ENCODE measurements at places on chromosomes 4 and X.
A peak's percentile ranks its signal among the peaks of the same experiment; 100 is the strongest.

DNA sequence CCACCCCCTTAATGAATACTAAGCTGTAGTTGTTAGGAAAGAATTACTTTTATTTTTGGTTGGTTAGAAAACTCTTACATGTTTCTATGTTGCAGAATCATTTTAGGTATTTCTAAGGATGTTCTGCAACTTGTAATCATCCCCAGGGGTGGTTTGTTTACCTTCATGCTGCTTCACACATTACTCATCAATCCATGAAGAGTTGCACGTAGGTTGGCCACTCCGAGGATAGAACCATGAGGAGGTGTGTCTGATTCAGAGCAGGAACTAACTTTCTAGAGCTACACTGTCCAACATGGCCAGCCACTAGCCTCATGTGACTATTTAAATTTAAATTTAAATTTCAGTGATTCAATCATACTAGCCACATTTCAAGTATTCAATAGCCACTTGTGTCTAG, 127.2 kb upstream of the FRMPD4 start:
- peak; percentile 81 for DNase-seq

DNA sequence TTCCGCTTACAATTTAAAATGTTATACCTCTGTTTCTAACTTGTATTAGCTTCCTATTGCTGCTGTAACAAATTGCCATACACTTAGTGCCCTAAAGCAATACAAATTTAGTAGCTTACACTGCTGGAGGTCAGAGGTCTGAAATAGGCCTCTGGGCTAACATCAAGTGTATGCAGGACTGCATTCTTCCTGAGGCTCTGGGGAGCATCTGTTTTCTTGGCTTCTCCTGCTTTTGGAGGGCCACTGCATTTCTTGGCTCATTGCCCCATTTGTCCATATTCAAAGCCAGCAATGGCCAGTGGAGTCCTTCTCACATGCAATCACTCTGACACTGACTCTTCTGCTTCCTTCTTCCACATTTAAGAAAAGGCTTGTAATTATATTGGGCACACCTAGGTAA, 639.8 kb upstream of the INTU start:
- no peak for DNase-seq

GRCh38 chrX:54494989-54495813, 833 bp downstream of the FGD1 start:
- peak; percentile 26 for DNase-seq

- DNase-seq = peak; percentile 9
Observed at GRCh38 chr4:81030061-81030980, at the start of gene BMP3. Gene BMP3 (plus strand): TSS chr4:81030708. CDS start chr4:81031285, 577 bp downstream.

GRCh38 chr4:37243051-37243450, 1.5 kb upstream of the NWD2 start:
- no peak for DNase-seq

DNA sequence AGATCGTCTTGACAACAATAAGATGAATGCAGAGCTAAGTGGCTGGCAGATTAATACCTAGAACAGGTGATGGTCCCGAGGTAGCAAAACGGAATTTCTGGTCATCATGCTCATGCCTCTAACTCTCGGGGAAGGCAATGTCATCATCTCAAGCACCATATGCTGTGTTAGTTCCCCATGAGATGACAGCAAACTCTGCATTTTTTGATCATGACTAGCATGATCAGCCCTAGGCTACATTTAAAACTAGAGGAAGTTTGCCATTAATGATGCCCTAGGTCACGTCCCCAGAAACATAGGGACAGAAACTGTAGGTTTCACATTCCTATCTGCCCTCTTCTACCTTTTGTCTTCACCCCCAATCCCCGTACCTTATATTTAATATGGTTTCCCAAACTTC, 11.6 kb downstream of the LPAR4 start:
- DNase-seq = no peak

DNA sequence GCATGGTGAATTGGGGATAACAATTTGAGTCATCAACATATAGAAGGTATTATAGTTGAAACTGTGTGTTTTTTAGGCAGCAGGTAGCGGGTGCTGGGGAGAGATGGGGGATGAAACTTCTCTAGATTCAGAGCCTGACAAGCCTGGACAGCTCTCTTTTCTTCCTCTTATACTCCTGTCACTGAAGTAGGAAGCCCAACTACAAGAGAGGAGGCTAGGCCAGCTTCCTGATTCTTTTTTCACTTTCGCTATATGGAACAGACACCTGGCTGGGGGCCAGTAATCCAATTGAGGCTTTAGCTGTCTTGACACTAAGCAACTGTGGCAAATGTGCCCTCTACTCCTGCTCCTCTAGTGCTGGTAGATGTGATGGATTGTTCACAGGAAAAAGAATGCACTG, 69.2 kb downstream of the PHKA1 start:
- DNase-seq = no peak
